Stimulated activated CD8-positive, alpha-beta memory T cell treated with anti-CD3 and anti-CD28 coated beads, Interleukin-15, amount 100 ng/mL, for 4 hours (primary cell): ENCODE measurements at places on chromosomes 12 and 14.
A peak's percentile ranks its signal among the peaks of the same experiment; 100 is the strongest.

DNA sequence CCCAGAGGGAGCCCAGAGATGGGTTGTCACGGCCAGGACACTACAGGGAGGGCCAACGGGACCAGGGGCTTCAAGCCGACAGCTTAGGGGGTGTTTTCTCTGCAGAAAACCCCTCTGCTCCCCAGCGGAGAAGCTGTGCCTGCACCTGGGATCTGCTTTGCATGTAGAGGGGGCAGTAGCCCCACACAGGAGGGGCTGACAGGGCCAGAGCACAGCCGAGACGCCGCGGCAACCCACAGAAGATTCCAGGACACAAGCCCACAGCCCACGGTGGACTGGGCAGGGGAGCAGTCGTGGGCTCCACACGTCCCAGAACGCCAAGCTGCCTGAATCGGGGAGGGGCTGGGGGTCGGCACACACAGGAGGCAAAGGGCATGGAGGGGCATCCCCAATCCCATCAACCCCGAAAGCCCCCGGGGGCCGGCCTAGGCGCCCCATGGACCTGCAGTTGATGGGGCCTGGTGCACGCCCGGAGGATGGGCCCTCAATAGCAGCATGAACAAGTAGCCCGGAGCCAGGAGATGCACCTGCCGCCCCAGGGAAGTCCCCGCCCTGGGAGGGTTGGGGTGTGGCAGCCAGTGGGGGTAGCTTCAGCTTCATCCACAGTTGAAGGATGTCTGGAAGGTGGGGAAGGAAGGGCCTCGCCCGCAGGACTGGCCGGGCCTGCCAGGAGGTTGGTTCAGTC is 30.5 kb upstream of the TMEM179 start:
- DNase-seq = no peak

DNA sequence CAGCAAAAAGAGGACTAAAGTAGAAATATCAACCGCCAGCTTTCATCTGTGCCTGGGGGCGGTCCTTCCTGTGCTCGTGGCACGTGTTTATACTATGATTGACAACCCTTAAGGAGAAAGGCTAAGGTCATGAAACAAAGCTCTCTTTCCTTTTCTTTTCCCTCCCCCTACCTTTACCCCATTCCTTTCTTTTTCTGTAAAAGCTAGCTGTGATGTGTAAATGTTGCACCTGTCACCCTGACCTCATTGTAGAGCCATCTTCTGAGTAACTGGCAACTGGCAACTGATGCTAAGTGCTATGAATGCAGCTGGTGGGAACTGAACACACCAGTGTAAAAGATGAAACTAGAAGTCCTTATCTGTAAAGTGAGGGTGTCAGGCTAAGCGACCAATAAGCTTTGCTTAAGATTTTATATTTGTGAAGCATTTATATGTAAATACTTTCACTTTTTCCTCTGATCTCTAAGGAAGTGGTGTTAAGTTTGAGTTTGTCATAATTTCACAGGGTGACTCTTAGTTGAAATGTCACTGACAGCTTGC is 102.8 kb upstream of the BCAT1 start:
- DNase-seq = peak; percentile 16

DNA sequence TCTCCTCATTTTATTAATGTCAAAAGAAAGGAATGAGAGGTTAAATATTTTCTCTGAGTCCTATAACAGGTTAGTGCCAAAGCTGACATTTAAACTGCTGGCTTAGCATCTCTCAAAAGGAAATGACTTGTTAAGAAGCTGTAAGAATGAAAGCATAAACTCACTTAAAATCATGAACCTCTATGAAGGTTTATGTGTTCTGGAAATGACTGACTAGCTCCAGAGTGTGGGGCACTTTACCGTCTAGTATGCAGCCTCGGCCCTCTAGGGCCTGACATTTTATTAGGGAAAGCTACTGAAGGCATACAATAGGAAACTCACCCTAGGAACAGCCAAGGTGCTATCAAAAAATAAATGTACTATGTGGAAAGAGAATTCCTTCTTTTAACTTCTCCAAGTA is 35.1 kb downstream of the SPX start:
- DNase-seq = no peak

GRCh38 chr12:58341791-58342190 is 400.4 kb downstream of the ATP23 start:
- no peak for DNase-seq

- DNase-seq = no peak
Measured at GRCh38 chr14:24392325-24393091, 6.3 kb upstream of the NYNRIN start.

- no peak for DNase-seq
Measured at GRCh38 chr14:75566321-75566720, 12.1 kb upstream of the FLVCR2 start.

GRCh38 chr14:55884819-55885218 is 233.4 kb upstream of the PELI2 start:
- no peak for DNase-seq

DNA sequence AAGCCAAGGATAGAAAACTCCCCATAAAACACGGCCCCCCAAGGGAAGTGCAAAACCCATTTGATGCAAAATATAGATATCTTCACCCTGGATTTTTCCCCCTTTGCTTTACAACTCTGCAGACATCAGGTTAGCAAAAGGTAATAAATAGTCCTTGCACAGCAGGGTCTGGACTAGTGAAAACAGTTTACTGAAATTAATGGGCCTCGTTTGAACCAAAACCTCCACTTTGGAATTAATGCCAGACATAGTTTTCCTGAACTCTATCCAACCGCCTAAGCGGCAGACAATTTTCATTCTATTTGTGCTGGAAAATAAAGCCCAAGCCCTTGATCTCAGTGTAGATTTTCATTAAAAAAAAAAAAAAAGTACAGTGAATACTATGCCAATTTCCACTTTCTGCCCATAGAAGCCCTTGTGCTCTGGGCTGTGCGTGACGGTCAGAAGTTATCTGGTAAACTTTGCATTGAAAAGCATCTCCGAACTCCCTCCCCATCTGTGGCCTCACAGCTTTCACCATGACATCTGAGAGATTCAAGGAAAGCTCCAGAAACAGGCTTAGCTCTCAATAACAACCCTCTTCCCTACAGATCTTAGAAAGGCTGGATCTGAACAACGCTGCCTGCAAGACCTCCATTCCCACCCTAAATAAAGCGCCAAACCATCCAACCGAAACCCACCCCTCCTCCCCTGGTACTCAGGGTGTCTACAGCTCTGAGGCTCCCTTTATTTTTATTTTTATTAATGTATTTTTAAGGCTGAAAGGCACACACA is 11.0 kb upstream of the IRF2BPL start:
- no peak for DNase-seq

DNA sequence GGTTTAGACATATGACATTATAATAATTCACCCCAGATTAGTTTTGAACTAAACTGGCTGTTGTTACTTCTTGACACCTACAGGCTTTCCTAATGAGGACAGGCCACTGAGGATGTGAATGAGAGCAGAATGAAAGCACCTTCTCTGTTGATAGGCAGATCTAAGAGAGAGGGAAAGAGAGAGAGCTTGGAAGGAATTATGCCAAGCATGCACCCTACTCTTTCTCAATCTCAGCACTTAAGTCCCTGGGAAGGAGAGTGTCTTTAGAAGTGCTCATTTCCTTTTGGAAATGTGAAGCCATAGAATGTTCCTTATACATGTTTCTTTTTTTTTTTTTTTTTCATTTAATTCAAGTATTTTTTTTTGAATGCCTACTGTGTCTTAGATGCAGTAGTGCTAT is 49.0 kb downstream of the TBC1D15 start:
- no peak for DNase-seq

- no peak for DNase-seq
Measured at GRCh38 chr12:66164349-66164821, 5.4 kb downstream of the TMBIM4 start.

GRCh38 chr12:1716911-1717310 is 26.0 kb downstream of the ADIPOR2 start:
- no peak for DNase-seq

DNA sequence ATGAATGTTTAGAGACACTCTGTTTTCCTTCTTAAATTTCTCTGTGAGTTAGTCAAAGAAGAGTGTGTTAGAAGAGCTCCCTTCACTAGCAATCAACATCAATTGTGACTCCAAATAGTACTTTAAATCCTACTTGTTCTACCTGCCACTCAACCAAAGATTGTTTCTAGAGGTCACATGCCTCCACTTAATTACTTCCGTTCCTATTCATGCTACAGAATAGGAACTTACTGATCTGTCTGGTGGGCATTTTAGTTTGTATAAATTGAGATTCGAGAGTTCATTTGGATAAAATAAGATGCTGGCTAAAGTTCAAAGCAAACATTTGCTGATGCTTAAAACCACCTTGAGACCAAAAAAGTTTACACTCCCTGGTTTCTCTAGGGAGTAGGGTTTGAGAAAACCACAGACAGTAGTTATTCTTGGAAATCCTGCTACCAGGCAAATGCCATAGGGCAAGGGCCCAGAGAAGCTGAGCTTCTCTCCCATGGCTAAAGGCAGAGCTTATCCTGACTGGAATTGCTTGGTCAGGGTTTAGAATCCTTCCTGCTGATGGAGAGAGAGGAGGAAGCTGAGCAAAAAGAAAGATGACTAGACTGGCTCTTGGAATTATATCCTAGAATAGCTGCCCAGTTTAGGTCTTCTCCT is 389.6 kb upstream of the ATP2B1 start:
- DNase-seq = no peak

GRCh38 chr12:124786061-124786964 is 77.4 kb downstream of the SCARB1 start:
- DNase-seq = no peak

- no peak for DNase-seq
Measured at GRCh38 chr14:61766151-61766550, 3.9 kb downstream of the SNAPC1 start.

GRCh38 chr14:58787592-58787991 is 149.8 kb downstream of the DACT1 start:
- no peak for DNase-seq

DNA sequence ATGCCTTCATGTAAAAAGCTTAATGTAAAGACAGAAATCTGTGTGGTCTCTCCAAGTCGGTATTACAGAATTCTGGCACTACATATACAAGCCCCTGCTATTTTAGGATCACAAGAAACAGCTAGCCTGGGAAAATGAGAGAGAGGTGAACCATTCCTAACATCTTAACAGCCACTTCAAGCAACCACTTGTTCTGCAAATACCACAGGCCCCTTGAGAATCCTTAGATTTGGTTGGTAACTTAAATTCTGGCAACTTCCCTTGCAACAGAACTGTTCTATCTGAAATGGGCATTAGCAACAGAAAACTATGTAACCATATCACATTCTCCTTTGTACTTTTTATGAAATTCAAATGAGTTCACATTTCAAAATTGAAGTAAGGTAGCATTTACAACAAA is 68.5 kb downstream of the SPPL3 start:
- no peak for DNase-seq
